Activated naive CD8-positive, alpha-beta T cell treated with anti-CD3 and anti-CD28 coated beads, Interleukin-2, amount 10 ng/mL, durations not matched to agents 7 days and 5 days (primary cell): ENCODE measurements at places on chromosomes 5 and 9.
A peak's percentile ranks its signal among the peaks of the same experiment; 100 is the strongest.

DNA sequence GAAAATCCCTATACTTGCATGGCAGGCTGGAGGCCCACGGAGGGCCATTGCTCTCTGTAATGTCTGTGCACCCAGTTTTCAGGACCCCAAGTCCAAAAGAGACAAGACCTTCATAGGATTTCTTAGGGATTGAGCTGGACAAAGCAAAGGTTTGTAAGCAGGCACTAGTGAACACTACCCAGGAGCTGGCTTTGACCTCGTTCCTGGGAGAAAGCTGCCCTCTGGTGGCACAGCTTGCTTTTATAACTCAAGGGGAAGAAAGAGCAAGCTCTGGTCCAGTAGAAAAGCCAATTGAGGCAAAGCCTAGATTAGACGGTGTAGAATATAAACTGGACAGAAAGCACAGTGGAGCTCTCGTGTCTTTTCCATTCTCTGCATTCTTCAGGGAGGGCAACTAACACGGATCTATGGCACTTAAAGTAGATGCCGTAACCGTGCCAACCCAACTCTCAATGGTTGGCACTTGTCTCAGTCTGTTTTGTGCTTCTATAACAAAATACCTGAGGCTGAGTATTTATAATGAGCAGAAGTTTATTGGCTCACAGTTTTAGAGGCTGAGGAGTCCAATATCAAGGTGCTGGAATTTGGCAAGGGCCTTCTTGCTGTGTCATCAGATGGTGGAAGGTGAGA lies 7.9 kb downstream of the GABRP start:
- no peak for DNase-seq

DNA sequence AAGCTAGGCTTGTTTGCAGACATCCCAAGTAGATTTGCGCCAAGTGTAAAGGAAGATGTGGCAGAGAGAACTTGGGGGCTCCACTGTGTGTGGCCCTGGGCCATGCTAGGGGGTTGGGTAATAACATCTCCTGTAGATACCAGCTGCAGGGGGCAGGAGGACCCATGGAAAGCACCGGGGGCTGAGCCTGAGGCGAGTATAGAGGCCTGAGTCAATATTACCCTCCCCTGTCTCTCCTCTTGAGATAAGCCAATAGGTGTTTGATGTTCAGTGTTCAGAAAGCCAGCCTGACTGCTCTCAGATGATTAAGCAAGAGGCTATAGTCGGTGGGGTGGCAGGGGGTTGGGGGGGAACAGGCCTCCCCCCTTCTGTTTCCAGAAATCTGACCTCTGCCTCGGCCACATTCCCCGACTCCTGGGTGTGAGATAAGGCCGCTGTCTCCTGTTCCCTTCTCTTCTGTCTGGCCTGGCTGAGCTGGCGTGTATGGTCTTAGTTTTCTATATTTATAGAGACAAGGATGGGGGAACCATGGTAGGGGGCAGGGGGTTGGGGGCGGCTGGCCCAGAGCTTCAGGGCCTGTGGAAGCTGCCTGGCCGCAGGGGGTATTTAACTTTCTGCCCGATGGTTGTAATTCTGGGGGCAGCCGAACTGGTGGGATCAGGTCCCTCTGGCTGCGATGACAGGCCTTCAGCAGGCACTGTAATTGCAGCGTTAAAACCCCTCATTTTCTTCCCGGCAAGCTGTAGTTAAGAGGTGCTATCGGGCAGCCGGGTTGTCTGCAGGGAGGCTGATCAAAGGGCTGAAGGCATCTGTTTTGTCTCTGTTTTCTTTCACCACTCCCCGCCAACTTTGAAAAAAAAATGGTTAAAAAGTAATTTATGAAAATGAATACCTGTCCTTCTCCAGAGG lies 292.0 kb downstream of the NSG2 start:
- DNase-seq: no peak

- DNase-seq: no peak
Observed at GRCh38 chr5:143648696-143649095, 163.3 kb upstream of the HMHB1 start.

DNA sequence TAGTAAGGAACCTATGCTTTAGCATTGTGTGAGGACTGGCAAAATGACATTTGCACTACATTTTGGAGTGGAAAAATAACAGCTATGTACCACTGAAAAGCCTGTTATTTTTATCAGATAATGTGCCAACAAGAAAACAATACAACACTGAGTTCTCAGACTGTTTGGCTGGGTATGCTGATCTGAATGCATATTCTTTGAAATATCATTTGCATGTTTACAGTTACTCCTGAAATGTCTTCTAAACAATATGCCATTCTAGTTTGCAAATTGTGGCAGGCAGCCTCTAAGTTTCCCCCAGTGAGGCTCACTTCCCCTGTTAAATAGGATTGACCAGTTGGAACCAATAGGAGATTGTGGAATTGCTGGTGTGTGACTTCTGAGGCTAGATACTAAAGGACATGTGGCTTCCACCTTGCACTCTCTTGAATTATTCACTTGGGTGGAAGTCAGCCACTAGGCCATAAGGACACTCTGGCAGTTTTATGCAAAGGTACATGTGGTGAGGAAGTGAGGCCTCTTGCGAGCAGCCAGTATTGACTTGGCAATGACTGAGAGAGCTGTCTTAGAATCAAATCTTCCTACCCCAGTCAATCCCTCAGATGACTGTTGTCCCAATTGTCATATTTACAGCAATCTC lies 250.4 kb upstream of the PCSK5 start:
- no peak for DNase-seq

GRCh38 chr5:177599731-177600507 lies at the start of gene B4GALT7:
B4GALT7 (plus strand) TSS chr5:177600132; CDS start chr5:177600211, 79 bp downstream.
- DNase-seq: peak; percentile 97

GRCh38 chr9:123074628-123075027 lies 41.2 kb downstream of the GPR21 start:
- no peak for DNase-seq

- no peak for DNase-seq
Observed at GRCh38 chr9:128550770-128551656, 1.4 kb upstream of the SPTAN1 start.

GRCh38 chr9:21584890-21585289 lies 102.8 kb upstream of the IFNE start:
- DNase-seq: no peak

- no peak for DNase-seq
Observed at GRCh38 chr5:146884066-146884626, 5.6 kb upstream of the PPP2R2B start.

DNA sequence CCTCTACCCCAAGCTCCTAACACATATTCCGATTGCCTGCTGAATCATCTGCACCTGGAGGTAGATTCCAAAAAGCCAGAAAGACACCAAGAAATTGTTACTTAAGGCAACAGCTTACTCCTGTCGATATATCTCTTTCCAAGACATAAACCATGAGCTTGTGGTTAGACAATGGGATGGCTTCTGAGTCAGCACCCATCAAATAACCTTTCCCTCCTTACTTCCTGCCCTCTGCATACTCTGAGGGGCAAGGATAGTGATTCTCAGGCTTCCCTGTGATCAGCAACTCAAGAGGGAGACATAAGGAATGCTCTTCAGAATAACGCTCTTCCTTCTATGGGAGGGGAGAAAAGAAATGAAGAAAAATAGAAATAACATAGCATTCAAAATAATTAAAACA lies 70.9 kb downstream of the TMEM215 start:
- no peak for DNase-seq

DNA sequence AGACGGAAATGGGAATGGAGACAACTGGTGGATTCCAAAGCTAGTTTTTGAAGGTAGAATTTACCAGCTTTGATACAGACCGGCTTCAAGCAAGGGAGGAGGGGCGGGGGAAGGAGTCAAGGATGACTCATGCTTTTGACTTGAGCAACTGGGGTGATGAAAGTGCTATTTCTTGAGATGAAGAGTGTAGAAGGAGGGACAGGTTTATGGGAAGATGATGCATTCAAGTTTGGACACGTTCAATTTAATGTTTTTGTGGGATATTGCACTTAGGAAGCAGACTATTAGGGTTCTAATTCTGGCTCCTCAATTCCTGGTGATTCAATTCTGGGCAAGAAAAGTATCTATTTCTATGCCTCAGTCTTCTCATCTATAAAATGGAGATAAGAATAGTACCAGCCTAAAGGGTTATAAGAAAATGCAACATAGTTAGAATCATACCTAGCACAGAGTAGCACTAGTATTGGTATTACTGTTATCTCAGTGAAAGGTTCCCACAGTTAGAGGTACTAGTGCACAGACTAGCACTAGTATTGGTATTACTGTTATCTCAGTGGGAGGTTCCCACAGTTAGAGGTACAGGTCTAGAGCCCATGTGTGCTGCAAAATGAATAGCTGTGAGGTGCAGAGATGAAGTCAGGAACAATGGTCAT lies 4.6 kb downstream of the NIPAL4 start:
- no peak for DNase-seq

- DNase-seq: no peak
Observed at GRCh38 chr9:10148796-10149195, 464.0 kb downstream of the PTPRD start.

- no peak for DNase-seq
Observed at GRCh38 chr5:169065400-169065799, 235.5 kb downstream of the SLIT3 start.

- no peak for DNase-seq
Observed at GRCh38 chr9:70893580-70894122, 227.8 kb downstream of the TRPM3 start.

GRCh38 chr5:15500325-15501001 lies 483 bp downstream of the FBXL7 start:
- peak; percentile 30 for DNase-seq

GRCh38 chr5:154220625-154221024 lies 30.1 kb downstream of the GALNT10 start:
- DNase-seq: no peak

GRCh38 chr5:74639807-74640449 lies 600 bp downstream of the ENC1 start:
- peak; percentile 56 for DNase-seq

GRCh38 chr5:84301535-84301934 lies 83.1 kb downstream of the EDIL3 start:
- no peak for DNase-seq

GRCh38 chr9:73183428-73183827 lies 31.8 kb downstream of the ANXA1 start:
- DNase-seq: no peak

- no peak for DNase-seq
Observed at GRCh38 chr9:85960688-85961093, 19.7 kb downstream of the NAA35 start.

GRCh38 chr5:175800656-175801081 lies 70.7 kb upstream of the CPLX2 start:
- no peak for DNase-seq

DNA sequence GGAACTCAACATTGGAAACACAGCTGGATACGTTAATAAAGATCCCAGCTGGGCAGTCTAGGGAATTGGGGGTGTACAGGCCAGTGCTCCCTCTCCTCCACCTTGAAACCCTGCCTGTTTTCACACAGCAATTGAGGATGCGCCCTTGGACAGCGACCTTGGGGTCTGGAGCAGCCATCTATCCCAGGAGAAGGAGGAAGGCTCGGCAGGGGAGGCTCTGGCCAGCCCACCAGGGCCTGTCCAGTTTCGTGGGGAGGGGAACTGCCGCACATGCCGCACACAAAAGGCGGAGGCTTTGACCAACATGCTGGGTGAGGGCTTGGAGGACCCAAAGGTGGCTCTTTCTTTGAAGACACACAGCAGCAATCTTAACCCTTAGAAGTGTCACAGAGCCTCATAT lies 1.4 kb downstream of the COL23A1 start:
- no peak for DNase-seq

DNA sequence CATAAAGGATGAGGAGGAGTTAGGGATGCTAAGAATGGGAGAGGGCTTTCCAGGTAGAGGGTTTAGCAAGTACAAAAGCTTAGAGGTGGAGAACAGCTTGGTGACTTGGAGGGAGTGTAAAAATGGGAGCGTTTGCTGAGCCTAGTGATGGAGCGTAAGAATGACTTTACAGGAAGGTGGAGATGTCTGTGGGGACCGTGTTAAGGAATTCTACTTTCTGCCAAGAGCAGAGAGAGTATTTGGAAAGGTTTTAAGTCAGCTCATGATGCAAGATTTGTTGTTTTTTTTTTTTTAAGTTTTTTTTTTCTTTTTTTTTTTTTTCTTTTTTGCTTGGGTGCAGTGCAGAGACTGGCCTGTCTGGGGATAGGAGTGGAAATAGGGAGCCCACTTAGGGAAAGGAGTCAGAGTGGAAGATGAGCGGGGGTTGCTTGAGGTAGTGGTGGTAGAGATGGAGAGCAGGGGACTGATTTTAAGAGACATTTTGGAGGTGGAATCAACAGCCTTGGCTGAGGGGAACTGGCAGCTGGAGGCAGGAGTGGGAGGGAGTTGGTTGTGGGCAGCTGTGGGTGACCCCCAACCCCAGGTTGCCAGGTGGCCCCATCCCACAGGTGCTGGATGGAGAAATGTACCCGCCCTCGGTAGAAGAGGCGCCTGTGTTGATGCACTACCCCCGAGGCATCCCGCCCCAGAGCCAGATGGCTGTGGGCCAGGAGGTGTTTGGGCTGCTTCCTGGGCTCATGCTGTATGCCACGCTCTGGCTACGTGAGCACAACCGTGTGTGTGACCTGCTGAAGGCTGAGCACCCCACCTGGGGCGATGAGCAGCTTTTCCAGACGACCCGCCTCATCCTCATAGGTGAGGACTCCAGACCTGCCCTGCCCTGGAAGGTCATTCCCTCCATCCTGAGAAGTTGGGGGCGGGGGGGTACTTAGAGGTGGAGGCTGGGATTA lies 12.4 kb downstream of the PTGS1 start:
- no peak for DNase-seq
